Adrenal gland (tissue), 19 donors: ENCODE measurements at places on chromosomes 2 and 18. TPM values are rescaled to one million over a fixed set of nuclear protein-coding genes. Genes with fewer than 3 reads are reported as not detected.

FEV gene
- 5.3 TPM for polyA plus RNA-seq

PROKR1 gene
- polyA plus RNA-seq = 0.17 TPM

SPHKAP gene
- 0.05 TPM for polyA plus RNA-seq

CD8A gene
- 3.5 TPM for polyA plus RNA-seq

UCN gene
- polyA plus RNA-seq = 14.9 TPM

SYT4 gene
- 1.2 TPM for polyA plus RNA-seq

CD226 gene
- polyA plus RNA-seq = 0.13 TPM

DLGAP1 gene
- 3.4 TPM for polyA plus RNA-seq

PTPRN gene
- 26.7 TPM for polyA plus RNA-seq

CREG2 gene
- polyA plus RNA-seq = 0.02 TPM

ABCA12 gene
- not detected for polyA plus RNA-seq

KCNJ3 gene
- polyA plus RNA-seq = 0.64 TPM

HOXD11 gene
- polyA plus RNA-seq = not detected

DQX1 gene
- not detected for polyA plus RNA-seq

CCT4 gene
- polyA plus RNA-seq = 169 TPM

IL18RAP gene
- 0.26 TPM for polyA plus RNA-seq

NEU4 gene
- polyA plus RNA-seq = 0.17 TPM

SLC5A7 gene
- 0.51 TPM for polyA plus RNA-seq

CPO gene
- 1.2 TPM for polyA plus RNA-seq

IL36A gene
- not detected for polyA plus RNA-seq

SSB gene
- 66.1 TPM for polyA plus RNA-seq
